ENCODE measurements at places on chromosomes 3 and 15.

GRCh38 chr15:29859973-29860715 is 37.9 kb upstream of the TJP1 start:
- no peak for DNase-seq

DNA sequence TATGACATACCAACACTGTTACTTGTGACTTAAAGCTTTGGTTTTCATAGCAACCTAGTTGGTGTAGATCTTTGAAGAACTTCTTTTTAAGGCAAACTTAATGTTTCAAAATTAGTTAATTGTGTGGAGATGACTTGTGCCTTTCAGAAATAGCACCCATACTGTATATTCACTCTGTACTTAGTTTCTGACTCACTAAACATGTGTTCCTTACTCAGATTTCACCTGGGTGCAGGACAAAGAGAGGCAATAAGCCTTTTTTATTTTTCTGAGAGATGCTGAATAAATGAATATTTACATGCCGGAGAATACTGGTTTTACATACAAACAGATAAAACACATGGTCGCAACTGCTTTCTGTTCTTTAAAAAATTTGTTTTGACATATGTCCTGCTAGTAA is 44.8 kb downstream of the SLC25A26 start:
- no peak for DNase-seq

- no peak for DNase-seq
Measured at GRCh38 chr3:24365168-24365567, 129.5 kb downstream of the THRB start.

- no peak for DNase-seq
Measured at GRCh38 chr3:177931346-177931745, 604.9 kb upstream of the KCNMB2 start.

- DNase-seq: no peak
Measured at GRCh38 chr3:144128108-144128892, 156.7 kb downstream of the DIPK2A start.

GRCh38 chr3:38637906-38638305 is 11.6 kb downstream of the SCN5A start:
- no peak for DNase-seq

- no peak for DNase-seq
Measured at GRCh38 chr3:33171580-33171979, 47.0 kb downstream of the SUSD5 start.

- DNase-seq: no peak
Measured at GRCh38 chr3:170077361-170077760, 39.6 kb downstream of the GPR160 start.

DNA sequence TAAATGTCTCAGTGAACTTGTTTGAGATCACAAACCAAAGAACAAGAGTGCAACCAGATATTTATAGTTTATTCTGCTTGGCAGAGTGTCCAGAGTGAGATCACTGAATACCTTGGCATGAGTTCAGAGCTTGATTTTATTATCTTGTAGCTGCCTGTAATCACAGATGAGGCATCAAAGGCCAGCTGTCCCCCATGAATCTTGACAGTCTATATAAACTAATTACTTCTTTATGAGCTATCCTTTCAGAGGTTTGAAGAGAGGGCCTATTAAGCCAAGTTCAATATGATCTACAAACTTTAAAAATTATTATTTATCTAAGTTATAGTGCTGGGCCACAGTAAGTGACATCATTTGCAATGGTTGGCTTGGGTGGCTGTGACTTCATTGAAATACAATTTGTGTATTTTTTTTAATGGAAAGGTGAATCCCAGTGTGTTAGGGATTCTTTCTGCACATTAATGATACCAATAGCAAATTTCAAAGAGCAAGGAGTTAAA is 251.5 kb downstream of the CLSTN2 start:
- DNase-seq: no peak

DNA sequence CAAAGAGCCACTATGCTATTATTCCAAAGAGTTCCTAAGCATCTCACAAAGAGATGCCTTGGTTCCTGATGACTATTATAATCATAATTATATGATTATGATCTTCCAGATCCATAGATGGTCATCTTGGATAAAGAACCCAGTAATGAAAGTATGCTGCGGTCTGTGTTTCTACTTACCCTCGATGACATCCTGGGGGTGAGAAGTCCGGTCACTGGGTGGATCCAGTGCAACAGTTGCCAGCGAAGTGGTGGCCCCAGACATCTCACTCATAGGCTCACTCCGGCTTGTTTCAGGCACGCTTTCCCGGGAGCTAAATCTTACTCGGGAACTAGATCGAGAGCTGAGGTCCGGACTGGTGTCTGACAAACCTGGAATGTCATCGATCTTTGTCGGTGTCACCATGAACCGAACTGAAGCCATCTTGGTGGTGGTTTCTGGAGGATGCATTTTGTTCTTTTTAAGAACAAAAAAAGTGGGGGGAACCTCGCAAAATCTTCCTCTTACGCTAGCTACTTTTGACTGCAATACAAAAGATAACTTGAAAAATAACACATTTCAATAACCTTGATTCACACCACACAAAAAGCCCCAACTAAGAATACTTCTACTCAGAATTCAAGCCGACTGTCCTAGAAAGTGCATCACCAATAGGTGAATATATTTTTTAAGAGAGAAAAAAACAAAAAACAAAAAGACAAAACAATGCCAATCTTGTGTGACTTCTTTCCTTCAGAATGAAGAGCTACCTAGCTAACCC is 1.2 kb downstream of the SLC12A6 start:
- no peak for DNase-seq

DNA sequence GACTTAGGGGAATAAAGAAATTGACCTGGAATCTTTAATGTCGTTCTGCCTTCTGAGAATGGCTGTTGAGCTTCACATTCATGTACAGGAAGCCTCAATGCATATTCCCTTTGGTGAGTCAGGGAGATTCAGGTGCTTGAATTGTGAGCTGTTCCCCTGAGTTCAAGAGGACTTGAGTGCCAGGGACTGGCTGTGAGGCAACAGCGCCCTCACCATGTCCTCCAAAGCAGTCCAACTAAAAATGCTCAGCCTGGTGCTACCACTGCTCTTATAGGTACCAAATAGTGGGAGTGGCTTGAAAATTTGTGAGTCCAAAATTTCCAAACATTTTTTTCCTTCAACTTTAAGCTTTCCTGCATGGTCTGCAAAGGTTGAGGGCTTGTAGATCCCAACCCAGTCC is 54.1 kb downstream of the LEO1 start:
- DNase-seq: no peak

- no peak for DNase-seq
Measured at GRCh38 chr3:51955175-51955892, at the start of gene GPR62. Gene GPR62, plus strand, starts transcription at chr3:51955381. Its CDS starts 272 bp downstream, at chr3:51955653.

DNA sequence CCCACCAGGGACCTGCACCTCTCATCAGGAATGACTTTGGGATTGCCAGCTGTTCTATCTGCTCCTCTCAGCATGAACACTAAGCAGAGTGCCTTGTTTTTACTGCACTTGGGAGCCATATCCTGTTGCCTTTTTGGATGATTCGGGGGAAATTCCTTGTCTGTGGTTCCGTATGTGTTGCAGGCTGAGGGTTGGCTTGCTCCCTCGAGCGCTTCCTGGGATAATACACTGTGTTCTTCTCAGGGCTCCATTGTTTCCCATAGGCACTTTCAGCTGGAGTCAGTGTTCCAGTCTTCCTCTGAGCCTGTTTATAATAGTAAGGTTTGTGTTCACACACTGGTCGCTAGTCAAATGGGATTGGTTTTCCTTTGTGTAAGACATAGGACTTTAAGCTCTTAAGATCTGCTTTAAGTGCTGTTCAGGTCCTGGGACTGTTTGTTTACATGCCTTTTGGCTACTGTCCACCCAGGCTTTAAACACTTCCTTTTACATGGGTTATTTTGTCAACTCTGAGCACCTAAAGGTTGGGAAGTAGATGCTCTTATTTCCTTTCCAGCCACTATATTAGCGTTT is 23.4 kb downstream of the BOC start:
- DNase-seq: no peak

- no peak for DNase-seq
Measured at GRCh38 chr15:40081691-40082194, 26.9 kb downstream of the BMF start.

DNA sequence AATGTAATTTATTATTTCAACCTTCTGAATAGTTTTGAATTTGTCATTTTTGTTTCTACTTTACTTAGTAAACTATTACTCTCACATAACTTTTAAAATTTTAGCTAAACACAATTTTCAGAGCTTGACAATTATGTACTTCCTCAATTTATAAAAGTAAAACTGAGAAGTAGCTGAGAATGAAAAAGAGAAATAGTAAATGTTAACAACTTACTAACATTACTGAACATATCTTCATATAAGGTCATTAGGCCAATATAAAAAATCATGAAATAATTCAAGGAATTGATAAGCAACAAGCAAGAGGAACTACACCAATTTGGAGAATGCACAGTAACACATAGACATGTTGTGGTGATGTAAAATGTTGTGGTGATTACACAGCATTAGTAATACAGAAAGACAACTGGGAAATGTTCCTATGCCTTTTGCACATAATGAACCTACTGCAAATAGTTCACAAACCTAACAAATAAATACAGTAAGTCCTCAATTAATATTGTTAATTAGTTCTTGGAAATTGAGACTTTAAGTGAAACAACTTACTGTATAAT is 137.9 kb downstream of the CBLB start:
- no peak for DNase-seq

DNA sequence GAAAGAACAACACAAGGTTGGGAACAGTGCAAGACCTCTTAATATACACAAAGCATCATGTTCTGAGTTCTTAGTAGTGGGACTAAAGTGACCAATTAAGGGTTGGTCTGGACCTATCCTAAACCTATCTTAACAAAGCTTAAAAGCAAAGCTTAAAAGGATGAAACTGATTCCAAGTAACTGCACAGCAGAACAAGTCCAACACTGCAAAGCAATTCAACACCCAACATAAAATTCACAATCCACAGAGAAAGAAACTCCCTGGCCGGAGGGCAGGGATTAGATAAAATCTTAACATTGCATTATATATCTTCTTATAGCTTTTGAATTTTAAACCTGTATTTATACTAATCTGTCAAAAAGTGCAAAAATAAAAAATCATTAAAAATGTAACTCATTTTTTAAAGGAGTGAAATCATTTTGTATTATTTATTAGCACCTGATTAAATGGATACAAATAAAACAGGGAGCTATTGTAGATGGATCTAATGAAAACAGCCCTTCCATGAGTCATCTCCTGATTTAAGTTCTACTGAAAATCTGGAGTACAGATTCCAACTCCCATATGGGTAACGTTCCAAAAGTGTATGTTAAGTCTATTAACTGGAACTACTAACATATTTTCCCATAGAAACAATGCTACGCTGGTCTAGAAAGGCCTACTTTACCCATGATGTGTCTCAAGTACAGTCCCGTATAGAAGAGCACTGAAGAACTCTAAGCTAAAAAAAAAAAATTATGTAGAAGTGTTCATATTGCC is 34.9 kb downstream of the PIK3R4 start:
- DNase-seq: no peak

DNA sequence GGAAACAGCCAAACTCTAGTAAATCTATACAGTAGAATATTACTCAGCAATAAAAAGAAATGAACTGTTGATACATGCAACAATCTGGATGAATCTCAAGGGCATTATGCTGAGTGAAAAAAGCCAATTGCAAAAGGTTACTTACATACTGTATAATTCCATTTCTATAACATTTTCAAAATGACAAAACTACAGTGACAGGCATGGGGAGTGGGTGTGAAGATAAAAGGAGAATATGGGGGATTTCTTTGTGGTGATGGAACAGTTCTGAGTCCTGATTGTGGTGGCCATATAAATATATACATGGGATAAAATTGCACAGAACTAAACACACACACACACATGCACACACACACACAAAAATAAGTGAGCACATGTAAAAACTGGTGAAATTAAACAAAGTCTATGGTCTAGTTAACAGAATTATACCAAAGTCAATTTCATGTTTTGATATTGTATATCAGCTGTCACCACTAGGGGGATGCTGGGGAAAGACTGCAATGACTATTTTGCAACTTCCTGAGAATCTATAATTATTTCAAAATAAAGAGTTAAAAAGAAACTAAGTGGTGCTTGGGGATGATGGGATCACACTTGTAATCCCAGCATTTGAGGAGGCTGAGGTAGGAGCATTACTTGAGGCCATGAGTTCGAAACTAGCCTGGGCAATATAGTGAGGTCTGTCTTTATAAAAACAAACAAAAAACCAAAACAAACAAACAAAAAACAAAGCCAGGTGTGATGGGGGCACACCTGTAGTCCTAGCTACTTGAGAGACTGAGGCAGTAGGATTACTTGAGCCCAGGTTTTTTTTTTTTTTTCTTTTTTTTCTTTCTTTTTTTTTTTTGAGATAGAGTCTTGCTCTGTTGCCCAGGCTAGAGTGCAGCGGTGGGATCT is 66.0 kb downstream of the SPTSSB start:
- DNase-seq: no peak

- no peak for DNase-seq
Measured at GRCh38 chr15:80550908-80551260, 144.2 kb upstream of the ABHD17C start.

GRCh38 chr15:67803996-67804843 is 21.1 kb upstream of the SKOR1 start:
- no peak for DNase-seq
